ENCODE measurements at places on chromosomes 4 and X. TPM values are rescaled to one million over a fixed set of nuclear protein-coding genes. Genes with fewer than 3 reads are reported as not detected.
A peak's percentile ranks its signal among the peaks of the same experiment; 100 is the strongest.

DNA sequence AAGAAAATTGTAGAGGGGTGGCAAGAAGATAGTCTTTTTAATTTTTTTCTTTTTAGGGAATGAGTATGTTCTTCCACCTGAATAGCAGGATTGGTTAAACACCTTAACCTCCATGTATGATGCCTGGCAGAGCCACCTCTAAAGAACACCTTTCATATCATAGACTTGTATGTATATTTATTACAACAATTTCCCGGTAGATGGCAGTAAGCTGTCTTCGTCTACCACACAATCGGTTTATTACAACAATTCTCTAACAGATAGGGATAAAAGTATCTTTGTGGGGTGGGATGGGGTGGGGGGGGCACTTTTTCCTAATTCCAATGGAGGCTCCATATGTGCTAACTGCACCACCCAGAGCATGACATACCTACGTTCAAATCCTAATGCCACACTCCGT, 255.5 kb downstream of the LDB2 start:
- no peak overlapping the region for H3K4me3 ChIP-seq
- no peak for DNase-seq
- H3K27me3 ChIP-seq, result no peaks in the 10 kb centered on the region
- no peaks in the 10 kb centered on the region for H3K4me1 ChIP-seq

Gene PLP1
- not detected for total RNA-seq

DNA sequence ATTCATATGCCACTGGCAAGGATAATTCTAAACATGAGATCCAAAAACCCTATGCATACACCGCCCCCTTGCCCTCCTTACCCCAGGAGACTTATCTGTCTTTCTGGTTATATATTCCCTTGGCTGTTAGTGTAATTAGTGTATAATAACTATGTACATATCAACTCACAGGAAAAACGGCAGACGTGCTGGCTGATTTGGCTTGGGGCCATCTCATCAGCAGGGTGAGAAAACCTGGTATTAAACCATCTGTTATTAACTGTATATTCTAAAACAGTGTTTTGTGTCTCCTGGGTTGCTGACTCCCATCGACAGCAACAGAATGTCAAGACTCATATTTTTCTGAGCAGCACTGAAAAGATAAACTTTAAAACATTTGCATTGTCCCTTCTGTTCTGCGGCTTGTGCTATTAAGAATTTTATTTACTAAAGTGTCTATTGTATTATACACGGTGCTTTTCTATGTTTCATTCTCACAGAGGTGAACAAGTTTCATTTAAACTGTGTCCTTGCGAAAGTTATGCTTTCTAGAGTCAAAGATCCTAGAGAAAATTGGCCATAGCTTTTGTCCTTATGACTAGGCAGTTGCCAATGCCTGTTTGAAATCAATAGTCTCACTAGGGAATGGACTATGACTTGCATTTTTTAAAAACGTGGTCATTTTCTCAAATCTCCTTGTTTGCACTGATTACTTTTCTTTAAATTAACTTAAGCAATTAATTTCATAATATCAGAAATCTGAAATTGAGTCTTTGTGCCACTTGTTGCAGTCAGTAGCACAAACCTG, 211.5 kb upstream of the MID1 start:
- H3K36me3 ChIP-seq, result no peaks in the 10 kb centered on the region
- H3K4me1 ChIP-seq, result no peaks in the 10 kb centered on the region
- H3K4me3 ChIP-seq, result no peak overlapping the region
- H3K27ac ChIP-seq, result no peak overlapping the region

- no peak overlapping the region for H3K4me3 ChIP-seq
- H3K27ac ChIP-seq, result no peak overlapping the region
- H3K27me3 ChIP-seq, result no peaks in the 10 kb centered on the region
- H3K36me3 ChIP-seq, result no peaks in the 10 kb centered on the region
- H3K4me1 ChIP-seq, result no peaks in the 10 kb centered on the region
Measured at GRCh38 chrX:27966492-27966891, 14.8 kb downstream of the DCAF8L1 start.

Gene OTC
- not detected for total RNA-seq

Gene APOOL
- 8.6 TPM for total RNA-seq

Gene GABRG1
- total RNA-seq, result not detected

- H3K4me1 ChIP-seq, result no peaks in the 10 kb centered on the region
- H3K36me3 ChIP-seq, result no peaks in the 10 kb centered on the region
- no peak for DNase-seq
- H3K27ac ChIP-seq, result no peak overlapping the region
Measured at GRCh38 chr4:141849778-141850177, 213.4 kb downstream of the IL15 start.

Gene SLC25A43
- 6.1 TPM for total RNA-seq

GRCh38 chr4:128427832-128428366, 140.3 kb upstream of the PGRMC2 start:
- no peak for DNase-seq
- no peak overlapping the region for H3K4me3 ChIP-seq
- H3K4me1 ChIP-seq, result no peaks in the 10 kb centered on the region
- no peak overlapping the region for H3K27ac ChIP-seq

Gene RPA4
- 1.4 TPM for total RNA-seq

DNA sequence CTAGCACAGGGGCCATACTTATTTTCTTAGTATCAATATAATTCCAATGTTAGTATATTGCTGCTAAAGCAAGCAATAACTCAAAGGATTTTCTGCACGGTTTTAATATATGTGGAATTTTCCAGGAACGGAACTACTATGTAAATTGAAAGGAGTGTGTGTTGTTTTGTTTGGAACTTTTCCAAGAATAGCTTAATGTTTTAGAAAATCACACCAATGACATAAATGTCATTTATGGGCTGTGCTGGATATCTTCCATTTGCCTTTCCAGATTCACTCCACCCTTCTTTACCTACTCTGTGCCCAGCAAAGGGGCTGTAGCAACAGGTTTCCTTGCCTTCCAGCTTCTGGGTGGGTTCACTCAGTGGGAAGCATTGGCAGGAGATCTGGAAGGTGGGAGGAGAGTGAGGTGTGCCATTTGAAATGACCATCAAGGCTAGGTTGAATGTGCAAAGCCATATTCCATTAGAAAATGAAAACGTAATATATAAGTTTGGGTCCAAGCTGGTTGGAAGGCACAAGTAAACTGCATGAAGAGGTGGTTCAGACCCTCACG, 25.2 kb upstream of the ZFX start:
- H3K27me3 ChIP-seq, result no peaks in the 10 kb centered on the region
- no peak for DNase-seq
- no peak overlapping the region for H3K27ac ChIP-seq

Gene PAGE4
- not detected for total RNA-seq

GRCh38 chrX:4547213-4547836, 833.9 kb upstream of the PRKX start:
- H3K4me1 ChIP-seq, result no peaks in the 10 kb centered on the region
- H3K27me3 ChIP-seq, result peaks cover 6% of the 10 kb centered on the region
- no peak for DNase-seq
- H3K36me3 ChIP-seq, result no peaks in the 10 kb centered on the region
- H3K4me3 ChIP-seq, result no peak overlapping the region
- H3K27ac ChIP-seq, result no peak overlapping the region

DNA sequence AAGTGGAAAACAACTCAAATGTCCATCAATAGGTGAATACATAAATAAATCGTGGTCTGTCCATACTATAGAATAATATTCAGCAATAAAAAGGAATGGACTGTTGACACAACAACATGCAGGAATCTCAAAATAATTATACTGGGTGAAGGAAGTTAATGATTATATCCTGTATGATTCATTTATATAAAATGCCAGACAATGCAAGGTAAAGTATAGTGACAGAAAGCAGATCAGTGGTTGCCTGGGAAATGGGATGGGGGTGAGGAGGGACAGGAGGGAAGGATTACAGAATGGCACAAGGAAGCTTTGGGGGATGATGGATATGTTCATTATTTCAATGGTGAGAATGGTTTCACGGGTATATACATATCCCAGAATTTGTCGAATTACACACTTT, 12.3 kb downstream of the PYURF start:
- peaks cover 2% of the 10 kb centered on the region for H3K4me1 ChIP-seq
- no peak overlapping the region for H3K4me3 ChIP-seq
- DNase-seq, result no peak
- H3K36me3 ChIP-seq, result peaks cover 4% of the 10 kb centered on the region
- H3K27me3 ChIP-seq, result peaks cover 6% of the 10 kb centered on the region

DNA sequence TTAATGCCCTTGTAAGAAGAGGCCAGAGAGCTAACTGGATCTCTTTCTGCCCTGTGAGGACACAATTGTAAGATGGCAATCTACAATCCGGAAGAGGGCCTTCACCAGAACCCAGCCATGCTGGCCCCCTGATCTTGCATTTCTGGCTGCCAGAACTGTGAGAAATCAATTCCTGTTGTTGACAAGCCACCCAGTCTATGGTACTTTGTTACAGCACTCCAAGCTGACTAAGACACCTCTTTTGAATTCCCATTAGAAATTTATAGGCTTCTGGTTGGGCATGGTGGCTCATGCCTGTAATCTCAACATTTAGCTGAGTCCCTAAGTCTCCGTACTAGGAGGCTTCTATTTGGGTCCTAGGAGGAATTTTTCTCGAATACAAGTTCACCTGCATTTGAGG, 48.8 kb upstream of the RELL1 start:
- no peaks in the 10 kb centered on the region for H3K36me3 ChIP-seq
- no peak overlapping the region for H3K4me3 ChIP-seq
- no peaks in the 10 kb centered on the region for H3K27me3 ChIP-seq
- no peaks in the 10 kb centered on the region for H3K4me1 ChIP-seq
- H3K27ac ChIP-seq, result no peak overlapping the region

Gene KANTR
- total RNA-seq, result 10.1 TPM

Gene TCEAL6
- total RNA-seq, result not detected

GRCh38 chrX:17860811-17861488, at the start of gene RAI2:
Gene RAI2, minus strand, starts transcription at chrX:17861298. Its CDS starts 59,288 bp downstream, at chrX:17802010.
- peak; percentile 7 for DNase-seq
- H3K27me3 ChIP-seq, result peaks cover 48% of the 10 kb centered on the region
- peaks cover 2% of the 10 kb centered on the region for H3K36me3 ChIP-seq
- peaks cover 3% of the 10 kb centered on the region for H3K4me1 ChIP-seq
- H3K4me3 ChIP-seq, result peak within 1 kb of the TSS; percentile 85

Gene HDX
- 2.8 TPM for total RNA-seq

Measured in T-helper 17 cell (primary cell).